ENCODE measurements at places on chromosomes 4 and X.

DNA sequence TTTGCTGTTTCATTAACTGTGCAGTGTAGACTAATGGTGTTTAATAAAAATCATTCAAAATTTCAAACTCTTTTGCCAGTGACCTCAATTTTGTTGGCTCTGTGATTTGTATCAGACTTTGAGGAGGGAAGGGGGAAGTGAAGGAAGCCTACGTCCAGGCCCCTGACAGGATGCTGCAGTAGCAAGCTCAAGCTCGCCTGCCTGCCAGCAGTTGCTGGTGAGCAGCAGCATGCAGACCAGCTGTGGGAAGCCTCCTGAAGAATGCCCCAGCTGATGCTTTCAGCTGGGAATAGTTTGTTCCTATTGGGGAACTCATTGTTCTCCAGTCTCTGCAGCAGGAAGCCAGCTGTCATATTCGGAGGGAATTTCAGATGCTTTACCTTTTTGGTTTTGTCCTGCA, 495.2 kb downstream of the AFF2 start:
- no peak for DNase-seq

DNA sequence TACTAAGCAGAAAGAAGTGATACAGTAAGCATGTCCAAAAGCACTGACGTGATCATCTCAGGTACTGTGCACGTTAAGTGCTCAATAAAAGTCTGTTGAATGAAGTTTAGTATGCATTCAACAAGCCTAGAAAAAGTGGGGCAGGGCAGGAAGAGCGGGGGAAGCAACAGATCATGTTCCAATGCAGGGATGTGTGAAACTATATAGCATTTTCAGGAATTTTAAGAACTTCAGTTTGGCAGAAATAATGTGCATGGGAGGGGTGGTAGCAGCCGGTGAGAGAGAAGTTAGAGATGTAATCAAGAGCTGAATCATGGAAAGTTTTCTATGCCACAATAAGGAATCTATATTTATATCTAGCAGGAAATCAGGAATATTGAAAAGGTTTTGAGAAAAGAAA, 19.2 kb upstream of the CCNA2 start:
- DNase-seq: no peak

DNA sequence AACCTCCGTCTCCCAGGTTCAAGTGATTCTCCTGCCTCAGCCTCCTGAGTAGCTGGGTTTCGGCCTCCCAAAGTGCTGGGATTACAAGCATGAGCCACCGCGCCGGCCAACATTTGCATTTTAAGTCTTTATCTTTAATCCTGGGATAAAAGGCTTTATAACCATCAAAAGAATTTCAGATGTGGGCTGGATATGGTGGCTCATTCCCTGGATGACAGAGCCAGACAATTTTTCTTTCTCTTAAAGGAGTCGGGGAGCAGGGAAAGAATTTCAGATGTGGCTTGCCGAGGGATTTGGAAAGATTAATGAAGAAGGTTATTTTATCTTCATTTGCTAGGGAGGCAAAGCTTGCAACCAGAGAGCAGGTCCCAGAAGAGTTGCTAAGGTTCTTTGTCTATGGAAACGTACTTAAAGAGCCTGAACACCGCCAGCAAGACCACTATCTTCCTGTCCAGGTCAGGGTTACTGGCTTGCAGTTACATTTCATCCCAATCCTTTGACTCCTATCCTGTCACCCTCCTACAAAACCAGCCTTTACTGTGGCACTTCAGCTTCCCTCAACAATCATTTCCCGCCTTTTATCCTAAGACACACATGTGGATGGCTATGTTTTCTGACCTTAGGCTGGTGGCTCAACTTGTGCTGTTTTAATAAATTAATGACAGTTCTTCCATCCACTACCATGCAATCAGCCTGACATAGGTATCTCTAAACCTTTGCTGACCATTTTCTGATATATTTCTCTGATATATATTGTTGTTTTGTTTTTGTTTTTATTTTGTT, 3.9 kb upstream of the KLHL8 start:
- no peak for DNase-seq

DNA sequence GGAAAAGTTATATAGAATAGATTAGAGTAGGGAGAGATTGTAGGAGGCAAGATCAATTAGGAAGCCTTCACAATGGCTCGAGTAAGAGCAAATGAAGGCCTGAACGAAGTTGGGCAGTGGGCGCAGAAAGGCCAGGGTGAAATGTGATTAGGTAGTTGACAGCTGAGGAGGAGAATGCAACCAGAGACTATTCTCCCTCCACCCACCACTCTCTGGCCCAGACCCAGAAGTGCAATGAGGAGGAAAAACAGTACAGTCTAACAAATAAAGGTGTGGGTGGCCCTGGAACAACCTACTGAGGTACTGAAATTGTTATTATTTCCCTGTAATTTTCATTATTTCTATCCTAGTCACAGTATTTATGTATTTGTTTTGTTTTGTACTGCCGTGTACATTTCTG, 176.7 kb downstream of the SLC39A8 start:
- no peak for DNase-seq

DNA sequence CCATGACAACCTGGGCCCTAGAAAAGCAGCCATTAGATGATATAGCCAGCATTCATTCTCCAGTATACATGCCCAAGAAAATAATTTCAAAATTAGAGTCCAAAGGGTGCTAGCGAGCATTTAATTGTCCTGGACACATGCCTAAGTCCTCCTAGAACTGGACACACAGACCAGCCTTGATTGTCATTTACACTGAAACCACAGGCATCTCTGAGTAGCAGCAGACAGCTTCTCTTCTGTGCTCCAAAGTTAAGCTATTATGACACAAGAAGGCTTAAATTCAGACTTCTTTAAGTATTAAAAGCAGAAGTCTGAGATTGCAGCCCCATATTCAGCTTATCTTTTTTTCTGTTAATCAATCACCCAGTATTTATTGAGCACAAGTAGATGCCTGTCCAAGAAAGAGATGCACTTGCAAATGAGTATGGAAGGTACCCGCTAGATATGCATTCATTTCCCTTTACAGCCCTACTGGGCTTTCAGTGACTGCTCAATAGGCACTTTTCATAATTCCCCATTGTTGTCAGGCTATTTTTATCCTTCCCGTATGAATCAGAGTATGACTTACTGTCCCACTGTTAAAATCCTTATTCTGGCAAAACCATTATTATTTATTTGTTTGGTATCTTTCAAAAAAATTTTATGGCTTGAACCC, 374.1 kb downstream of the FBXW7 start:
- DNase-seq: no peak

- no peak for DNase-seq
These were observed 90.2 kb downstream of the TET2 start for GRCh38 chr4:105236916-105237311.

GRCh38 chrX:63784902-63785707, at the start of gene ARHGEF9:
Gene ARHGEF9, minus strand, starts transcription at chrX:63785214. Its CDS starts 69 bp downstream, at chrX:63785145.
- no peak for DNase-seq

DNA sequence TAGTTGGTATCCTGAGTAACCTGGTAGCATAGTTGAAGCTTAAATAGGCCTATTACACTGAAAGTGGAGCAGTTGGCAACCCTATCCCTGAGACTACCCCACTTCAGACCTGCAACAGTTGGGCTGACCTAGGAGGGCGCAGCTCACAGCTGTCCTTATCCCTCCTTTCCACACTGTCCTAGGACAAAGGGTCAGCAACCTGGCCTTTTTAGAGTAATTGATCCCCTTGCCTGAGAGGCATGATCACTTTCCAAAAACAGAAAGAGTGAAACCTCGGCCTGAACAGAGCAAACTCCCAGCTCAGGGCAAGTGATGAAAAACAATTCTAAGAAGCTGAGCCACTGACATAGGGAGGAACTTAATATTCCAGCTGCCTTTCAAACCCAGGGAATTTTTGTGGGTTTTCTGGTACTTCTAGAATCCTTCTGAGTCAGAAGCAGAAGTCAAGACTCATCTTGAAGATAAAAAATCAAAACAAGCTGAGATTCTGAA, 94.9 kb upstream of the MYOZ2 start:
- DNase-seq: no peak

DNA sequence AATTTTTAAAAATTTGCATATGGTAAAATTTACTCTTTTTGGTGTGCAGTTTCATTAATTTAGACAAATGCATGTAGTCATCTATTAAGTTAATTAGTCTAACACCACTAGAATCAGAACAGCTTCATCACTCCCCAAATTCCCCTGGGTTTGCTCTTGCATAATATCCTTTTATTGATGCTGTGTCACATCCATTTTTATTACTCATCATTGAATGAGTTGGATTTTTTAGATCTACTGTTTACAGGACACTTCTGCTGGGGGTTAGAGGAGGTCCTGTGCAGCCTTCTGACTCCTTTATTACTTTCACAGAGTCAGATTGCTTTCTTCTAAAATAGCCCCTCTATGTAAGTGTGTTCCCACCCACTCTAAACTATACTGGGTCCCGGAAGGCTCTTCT, 65.9 kb downstream of the MTHFD2L start:
- DNase-seq: no peak

DNA sequence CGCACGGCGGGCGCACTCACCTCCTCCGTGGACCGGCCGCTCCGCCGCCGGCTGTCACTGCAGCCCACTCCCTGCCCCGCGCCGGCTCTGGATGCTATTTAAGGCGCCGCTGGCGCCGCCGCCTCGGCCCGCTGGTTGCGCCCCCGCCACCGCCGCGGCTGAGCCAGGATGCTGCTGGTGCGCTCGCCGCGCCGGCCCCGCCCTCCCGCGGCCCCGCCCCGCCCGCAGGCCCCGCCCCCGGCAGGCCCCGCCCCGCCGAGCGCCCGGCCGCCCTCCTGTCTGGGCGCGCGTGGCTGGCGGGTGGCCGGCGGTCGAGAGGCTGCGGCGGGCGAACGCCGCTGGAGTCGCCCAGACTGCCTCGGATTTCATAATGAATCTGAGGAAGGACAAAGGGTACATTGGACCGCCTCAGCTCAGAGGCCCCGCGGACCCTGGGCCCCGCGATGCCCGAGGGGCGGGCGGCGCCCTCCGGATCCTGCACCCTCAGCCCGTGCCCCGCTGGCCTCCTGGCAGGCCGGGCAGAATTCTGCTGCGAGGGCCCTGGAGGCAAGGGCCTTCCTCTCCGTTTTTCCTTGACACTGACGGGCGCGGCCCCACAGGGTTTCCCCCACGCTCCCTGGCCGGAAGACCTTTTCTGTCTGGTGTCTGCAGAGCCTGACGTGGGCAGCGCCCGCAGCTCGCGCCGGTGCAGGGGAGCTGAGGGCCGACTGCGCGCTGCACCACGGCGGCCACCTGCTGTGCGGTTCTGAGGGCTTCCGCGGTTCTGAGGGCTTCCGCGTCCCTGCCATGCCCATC, at the start of gene ACSL1:
Gene ACSL1 (minus strand): TSS at position 73 of the 795 bp plus-strand sequence. CDS start 22,454 bp downstream, outside the sequence.
- DNase-seq: peak; percentile 70

DNA sequence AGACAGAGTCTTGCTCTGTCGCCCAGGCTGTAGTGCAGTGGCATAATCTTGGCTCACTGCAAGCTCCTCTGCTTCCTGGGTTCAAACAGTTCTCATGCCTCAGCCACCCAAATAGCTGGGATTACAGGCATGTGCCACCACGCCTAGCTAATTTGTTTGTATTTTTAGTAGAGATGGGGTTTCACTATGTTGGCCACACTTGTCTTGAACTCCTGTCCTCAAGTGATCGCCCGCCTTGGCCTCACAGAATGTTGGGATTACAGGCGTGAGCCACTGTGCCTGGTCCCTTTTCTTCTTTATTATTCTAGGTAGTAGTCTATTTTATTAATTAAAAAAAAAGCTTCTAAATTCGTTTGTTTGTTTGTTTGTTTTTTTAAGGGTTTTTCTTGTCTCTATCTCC, 59.1 kb downstream of the SLAIN2 start:
- DNase-seq: no peak

- peak; percentile 71 for DNase-seq
These were observed at the start of gene GNPDA2 for GRCh38 chr4:44726038-44726871. Gene GNPDA2, minus strand, starts transcription at chr4:44726556. Its CDS starts 4,349 bp downstream, at chr4:44722207.

GRCh38 chr4:153333874-153334273, 10.6 kb upstream of the MND1 start:
- DNase-seq: no peak

DNA sequence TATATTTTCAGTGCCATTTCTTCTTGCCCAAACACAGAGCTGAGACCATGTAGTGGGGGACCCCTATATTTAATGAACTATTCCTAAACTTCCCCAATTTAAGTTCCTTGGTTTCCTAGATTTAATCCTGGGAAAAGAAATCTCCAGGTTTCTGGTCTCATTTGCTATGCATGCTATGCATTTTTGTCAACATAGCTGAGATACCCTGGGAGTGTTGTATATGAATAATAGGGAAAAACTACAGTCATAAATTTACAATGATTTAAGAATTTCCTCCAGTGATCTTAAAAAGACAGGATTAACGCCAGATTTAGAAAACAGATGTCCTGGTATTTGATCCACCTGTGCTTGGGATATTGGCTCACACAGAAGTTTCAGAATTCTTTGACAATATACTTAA, 136.8 kb upstream of the RAPGEF2 start:
- DNase-seq: no peak

GRCh38 chrX:5957506-5957905, 271.2 kb downstream of the NLGN4X start:
- no peak for DNase-seq

- DNase-seq: no peak
These were observed 177.5 kb upstream of the TTC29 start for GRCh38 chr4:147123146-147123545.

- no peak for DNase-seq
These were observed 45.0 kb upstream of the UPRT start for GRCh38 chrX:75228854-75229253.

DNA sequence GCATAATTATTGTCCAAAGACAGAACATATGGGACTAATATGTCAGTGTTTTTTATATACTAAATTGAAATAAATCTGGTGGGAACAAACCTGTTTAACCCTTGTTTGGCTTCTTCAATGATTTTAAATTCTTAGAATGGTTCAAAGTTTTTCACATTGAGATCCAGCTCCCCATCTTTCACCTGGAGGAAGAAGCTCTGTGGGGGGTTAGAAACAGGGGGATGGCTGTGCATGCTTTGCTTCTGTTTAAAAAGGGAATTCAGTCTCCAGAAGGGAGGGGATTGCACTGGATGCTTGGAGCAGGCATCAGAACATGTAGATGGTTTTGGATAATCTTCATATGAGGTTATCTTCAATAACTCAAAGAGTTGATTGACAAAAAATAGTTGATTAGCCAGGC, 72.1 kb downstream of the GALNT7 start:
- DNase-seq: no peak

- no peak for DNase-seq
These were observed 32.7 kb downstream of the CPLX1 start for GRCh38 chr4:793093-793861.

GRCh38 chrX:32744921-32745320, 466.4 kb downstream of the DMD start:
- DNase-seq: no peak

- no peak for DNase-seq
These were observed 752 bp downstream of the ERAS start for GRCh38 chrX:48826876-48827653.

DNA sequence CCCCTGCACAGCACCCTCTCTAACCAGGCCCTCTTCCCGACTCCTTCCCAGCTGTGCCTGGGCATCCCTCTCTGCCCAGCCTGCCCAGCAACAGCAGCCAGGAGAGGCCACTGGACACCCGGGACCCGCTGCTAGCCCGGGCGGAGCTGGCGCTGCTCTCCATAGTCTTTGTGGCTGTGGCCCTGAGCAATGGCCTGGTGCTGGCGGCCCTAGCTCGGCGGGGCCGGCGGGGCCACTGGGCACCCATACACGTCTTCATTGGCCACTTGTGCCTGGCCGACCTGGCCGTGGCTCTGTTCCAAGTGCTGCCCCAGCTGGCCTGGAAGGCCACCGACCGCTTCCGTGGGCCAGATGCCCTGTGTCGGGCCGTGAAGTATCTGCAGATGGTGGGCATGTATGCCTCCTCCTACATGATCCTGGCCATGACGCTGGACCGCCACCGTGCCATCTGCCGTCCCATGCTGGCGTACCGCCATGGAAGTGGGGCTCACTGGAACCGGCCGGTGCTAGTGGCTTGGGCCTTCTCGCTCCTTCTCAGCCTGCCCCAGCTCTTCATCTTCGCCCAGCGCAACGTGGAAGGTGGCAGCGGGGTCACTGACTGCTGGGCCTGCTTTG, 1.1 kb downstream of the AVPR2 start:
- DNase-seq: no peak
